ENCODE measurements at places on chromosomes 7 and 10. TPM values are rescaled to one million over a fixed set of nuclear protein-coding genes. Genes with fewer than 3 reads are reported as not detected.

BTBD16 gene
- 0.82 TPM for total RNA-seq

LZTS2 gene
- 39.6 TPM for total RNA-seq

CYP3A7 gene
- total RNA-seq, result not detected

GTPBP10 gene
- 28.6 TPM for total RNA-seq

NEURL1 gene
- total RNA-seq, result 0.20 TPM

FAM25G gene
- not detected for total RNA-seq

NSUN6 gene
- total RNA-seq, result 5.0 TPM
